ENCODE measurements at places on chromosomes 5 and 9.

GRCh38 chr5:24268482-24269056 is 376.2 kb downstream of the CDH10 start:
- no peak for DNase-seq

GRCh38 chr9:70791936-70792335 is 329.5 kb downstream of the TRPM3 start:
- no peak for DNase-seq

- DNase-seq = no peak
Observed at GRCh38 chr5:178483620-178484019, 106.6 kb downstream of the COL23A1 start.

GRCh38 chr5:133828722-133829121 is 139.7 kb downstream of the C5orf15 start:
- no peak for DNase-seq

DNA sequence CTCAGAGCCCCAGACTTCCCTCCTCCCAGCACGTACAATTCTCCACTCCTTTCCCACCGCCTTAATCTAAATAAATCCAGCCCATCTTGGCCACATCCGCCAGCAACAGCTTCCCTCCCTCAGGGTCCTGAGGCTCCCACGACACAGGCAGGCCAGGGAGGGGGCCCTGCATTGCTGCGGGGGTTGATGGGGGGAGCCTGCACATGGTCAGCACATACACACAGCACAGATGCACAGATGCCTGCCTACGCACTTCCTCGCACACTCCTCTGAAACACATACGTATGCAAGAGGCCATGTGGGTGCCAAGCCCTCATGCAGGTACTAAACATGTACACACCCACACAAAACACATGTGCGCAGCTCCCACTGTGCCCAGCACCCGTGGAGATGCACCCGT is 14.8 kb downstream of the PDGFRB start:
- DNase-seq = no peak

DNA sequence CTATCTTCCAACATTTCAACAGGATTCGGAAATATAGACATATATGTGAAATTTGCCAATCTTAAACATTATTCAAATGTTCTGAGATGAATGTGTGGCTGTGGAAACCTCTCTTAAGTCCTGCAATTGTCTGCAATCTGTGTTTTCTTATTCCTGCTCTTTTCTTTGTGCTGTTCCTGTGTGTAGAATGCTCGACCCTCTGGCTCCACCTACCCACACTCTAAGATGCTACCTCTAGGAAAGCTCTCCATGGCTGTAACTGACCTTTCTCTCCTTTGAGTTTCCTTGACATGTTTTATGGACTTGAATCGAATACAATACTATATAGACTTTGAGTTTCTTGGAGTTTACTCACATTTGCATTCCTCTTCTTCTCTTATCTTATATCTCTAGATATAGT is 120.6 kb upstream of the ASTN2 start:
- DNase-seq = no peak

DNA sequence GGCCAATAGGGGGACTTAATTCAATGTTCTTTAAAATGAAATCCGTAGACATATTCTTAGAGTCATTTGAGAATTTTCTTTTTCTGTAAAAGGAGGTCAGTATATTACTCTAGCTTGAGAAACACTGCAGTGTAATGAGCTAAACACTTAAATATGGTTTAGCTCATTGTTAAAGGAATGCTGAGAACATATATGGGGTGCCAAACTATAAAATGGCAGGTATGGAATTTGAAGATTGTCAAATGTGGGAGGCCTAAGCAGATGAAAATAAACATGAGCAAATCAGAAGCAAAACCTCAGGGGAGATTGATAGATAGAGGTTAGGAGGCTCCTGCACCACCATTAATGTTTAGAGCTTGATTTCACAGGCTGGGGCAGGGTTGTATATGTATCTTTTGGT is 57.9 kb downstream of the STX17 start:
- no peak for DNase-seq

- DNase-seq = peak; percentile 64
Observed at GRCh38 chr5:157072508-157072907, 13.6 kb upstream of the HAVCR1 start.

DNA sequence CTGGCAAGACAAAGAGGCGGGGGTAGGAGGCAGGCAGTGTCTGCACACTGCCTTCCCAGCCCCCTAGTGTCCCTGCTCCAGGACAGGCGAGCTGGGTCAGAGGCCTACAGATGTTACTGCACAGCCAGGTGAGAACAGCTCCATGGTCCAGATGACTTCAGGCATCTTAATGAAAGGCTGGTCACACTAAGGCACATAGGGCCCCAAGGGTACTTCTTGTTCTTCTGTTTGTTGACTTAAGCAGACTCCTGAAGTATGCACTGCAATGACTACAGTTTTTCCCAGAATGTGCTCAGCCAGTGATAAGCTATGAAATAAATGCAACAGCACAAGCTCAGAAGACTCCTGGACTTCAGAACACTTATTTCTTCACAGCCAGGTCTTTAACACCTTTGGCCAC is 27.4 kb downstream of the ATPSCKMT start:
- no peak for DNase-seq

- DNase-seq = no peak
Observed at GRCh38 chr5:149044453-149045088, 18.3 kb downstream of the SH3TC2 start.

DNA sequence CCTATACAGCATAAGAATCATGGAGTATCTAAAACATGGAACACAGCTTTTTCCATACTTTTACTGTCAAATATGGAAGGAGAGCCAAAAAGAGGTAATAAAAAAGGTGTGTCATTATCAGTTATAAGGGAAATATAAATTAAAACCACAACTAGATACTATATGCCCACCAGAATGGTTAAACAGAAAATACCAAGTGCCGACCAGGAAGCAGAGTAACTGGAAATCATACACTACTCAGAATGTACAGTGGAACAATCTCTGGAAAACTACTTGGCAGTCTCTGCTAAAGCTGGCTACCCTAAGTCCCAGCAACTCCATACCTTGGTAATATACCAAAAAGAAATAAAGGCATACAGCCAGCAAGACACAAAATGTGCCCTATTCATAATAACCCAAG is 2.4 kb downstream of the PAIP1 start:
- no peak for DNase-seq

GRCh38 chr9:115261656-115262081 is 143.7 kb upstream of the TNC start:
- peak; percentile 85 for DNase-seq
